ENCODE measurements at places on chromosomes 7 and 10.

- no peak for DNase-seq
Observed at GRCh38 chr7:13042605-13043236, 355.3 kb downstream of the ARL4A start.

- DNase-seq: no peak
Observed at GRCh38 chr10:108597031-108597430, 1326.3 kb downstream of the XPNPEP1 start.

DNA sequence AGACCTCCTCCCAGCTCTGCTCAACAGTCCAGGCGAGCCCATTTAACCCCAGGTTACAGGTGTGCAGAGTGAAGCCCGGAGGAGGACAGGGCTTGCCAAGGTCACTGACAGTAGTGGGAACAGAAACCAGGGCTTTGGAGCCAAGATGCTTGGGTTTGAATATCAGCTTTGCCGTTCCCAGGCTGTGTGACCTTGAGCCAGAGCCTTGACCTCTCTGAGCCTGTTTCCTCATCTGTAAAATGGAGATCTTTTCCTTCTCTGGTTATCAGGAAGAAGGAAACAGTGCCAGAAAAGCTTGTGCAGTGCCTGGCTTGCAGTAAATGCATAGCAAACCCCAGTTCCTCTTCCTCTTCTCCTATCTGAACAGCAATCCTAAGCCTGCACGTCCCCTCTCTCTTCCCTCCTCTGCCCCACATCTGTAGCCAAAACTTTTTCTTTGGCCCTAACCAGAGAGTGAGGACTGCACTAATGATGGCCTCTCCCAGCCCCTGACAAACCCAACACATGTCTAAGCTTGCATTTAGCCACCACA is 21.4 kb upstream of the MLXIPL start:
- no peak for DNase-seq

GRCh38 chr10:18005781-18006456 is 54.2 kb downstream of the SLC39A12 start:
- no peak for DNase-seq

GRCh38 chr7:73880755-73881328 is 19.9 kb downstream of the TMEM270 start:
- DNase-seq: no peak

DNA sequence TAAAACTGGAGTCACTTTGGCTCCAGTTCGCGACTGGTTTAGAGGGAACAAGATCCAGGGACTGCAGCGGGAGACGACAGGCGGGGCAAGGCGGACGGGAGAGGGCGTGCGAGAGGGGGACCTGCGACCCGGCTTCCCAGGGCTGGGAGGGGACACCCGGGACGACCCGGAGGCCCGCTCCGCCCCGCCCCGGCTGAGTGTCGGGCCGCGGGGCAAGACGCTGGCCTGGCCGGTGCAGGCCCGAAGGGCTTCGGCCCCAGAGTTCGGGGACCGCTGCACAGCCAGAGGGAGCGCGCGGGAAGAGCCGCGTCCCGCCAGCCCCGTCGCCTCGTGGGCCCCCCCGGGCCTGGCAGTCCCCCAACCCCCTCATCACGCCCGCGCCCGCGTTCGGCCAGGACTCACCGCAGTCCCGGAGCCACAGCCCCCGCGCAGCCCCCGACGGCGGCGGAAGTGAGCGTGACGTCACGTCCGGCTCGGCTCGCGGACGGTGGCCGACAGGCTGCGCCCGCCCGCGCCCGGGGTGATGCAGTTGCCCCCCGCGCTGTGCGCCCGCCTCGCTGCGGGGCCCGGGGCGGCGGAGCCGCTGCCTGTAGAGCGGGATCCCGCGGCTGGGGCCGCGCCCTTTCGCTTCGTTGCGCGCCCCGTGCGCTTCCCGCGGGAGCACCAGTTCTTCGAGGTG is at the start of the genes TUBGCP2 and ZNF511:
Gene TUBGCP2, minus strand, starts transcription at position 452 of the 679 bp plus-strand sequence. CDS start 5,931 bp downstream, outside the sequence.
Gene ZNF511, plus strand, starts transcription at position 494 of the 679 bp plus-strand sequence. Its CDS starts 30 bp downstream, at position 524.
- peak; percentile 99 for DNase-seq

DNA sequence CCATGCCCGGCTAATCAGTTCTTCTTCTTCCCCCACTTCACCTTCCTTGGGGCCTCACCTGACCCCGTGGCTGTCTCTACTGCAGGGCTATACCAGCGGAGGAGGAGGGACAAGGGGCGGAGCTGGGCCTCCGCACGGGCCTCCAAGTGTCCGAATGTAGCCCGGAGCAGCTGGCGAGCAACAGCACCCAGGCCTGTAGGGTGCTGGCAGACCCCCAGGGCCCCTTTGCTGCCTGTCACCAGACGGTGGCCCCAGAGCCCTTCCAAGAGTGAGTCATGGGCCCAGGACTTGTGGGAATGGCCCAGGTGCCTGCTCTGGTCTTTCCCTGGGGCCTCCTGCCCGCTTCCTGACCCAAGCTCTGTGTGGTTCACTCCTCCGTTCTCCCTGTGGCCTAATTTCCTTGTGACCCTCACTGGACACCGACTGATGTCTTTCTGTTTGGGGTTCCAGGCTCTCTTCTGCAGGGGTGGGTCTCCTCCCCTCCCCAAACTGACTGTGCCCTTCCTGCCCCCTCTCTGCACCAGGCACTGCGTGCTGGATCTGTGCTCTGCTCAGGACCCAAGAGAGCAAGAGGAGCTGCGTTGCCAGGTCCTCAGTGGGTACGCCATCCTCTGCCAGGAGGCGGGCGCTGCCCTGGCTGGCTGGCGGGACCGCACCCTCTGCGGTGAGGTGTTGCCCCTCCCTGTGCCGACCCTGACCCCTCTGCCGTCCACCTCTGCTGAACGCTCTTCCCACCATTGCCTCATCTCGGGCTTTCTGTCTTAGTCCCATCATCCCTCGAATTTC is 35.2 kb downstream of the EPHB4 start:
- no peak for DNase-seq

DNA sequence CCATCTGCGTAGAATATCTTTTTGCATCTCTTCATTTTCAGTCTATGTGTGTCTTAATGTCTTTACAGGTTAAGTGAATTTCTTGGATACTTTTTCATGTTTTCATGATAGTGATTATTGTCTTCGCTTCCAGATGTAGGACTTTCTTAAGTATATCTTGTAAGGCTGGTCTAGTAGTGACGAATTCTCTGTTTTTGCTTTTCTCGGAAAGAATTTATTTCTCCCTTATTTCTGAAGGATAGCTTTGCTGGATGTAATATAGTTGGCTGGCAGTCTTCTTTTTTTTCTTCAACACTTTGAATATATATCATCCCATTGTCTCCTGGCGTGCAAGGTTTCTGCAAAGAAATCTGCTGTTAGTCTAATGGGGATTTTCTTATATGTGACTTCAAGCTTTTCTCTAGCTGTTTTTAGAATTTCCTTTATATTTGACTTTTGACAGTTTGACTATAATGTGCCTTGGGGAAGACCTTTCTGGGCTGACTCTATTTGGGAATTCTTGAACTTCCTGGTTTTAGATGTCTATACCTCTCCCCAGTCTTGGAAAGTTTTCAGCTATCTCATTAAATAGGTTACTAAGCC is 14.3 kb downstream of the GTPBP4 start:
- DNase-seq: no peak

Data from upper lobe of left lung (tissue), 6 donors.